ENCODE measurements at places on chromosomes 4 and X.

- DNase-seq: no peak
Measured at GRCh38 chr4:101306764-101307615, 40.3 kb downstream of the PPP3CA start.

DNA sequence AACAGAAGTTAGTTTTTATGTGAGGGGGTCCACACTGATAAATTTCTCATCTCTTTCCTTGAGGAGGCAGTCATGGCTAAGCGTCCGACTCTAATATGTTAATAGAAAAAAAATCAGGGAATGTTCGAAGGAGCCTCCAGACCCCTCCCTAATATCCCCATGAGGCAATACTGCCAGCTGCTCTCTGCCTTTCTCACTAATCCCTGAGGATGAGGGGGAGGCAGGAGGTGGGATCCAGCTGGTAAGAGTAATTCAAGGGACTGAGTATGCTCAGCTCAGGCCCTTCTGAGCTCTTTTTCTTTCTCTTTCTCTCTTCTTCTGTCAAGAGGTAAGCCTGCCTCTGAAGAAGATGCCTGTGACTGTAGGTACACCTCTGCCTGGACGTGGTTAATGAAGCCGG, 51.7 kb downstream of the PIR start:
- DNase-seq: no peak

GRCh38 chrX:362937-363620, 23.6 kb downstream of the PPP2R3B start:
- DNase-seq: no peak

- DNase-seq: no peak
Measured at GRCh38 chr4:107801766-107802211, 22.9 kb upstream of the SGMS2 start.

GRCh38 chr4:168679819-168680218, 183.0 kb downstream of the PALLD start:
- no peak for DNase-seq

DNA sequence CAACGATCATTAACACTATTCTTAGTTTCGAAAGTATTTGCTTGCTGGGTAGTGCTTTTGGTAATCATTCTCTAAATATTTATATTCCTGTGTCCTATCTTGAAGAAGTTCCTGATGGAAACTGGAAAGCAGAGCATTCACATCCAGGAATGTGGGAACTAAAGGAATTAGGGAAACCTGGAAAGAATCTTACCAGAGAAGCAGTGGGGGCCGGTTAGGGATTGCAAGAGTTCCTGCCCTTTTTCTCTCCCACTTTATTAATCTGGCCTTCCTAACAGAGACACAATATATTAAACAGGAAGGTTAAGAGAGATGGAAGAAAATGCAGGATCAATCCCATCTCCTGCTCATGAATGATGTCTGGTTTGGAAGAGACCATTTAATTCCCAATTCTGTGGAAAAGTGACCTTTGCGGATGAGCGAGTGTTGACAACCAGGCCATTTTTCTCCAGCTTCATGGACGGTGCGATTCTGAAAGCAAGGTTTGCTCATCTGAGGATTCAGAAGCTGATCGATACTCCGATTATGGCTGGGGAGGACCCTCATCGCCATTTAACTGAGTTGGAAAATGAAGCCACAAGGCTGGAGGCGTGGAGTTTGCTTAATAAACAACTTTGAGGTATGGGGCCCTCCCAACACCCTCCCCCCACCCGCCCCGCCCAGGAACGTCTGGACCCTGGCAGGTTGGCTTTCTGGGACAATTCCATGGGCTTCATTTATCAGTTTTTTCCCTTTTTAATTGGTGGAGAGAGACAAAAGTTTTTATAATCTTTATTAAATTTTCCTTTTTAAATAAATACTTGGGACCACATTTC, 52.3 kb downstream of the C4orf51 start:
- DNase-seq: no peak

DNA sequence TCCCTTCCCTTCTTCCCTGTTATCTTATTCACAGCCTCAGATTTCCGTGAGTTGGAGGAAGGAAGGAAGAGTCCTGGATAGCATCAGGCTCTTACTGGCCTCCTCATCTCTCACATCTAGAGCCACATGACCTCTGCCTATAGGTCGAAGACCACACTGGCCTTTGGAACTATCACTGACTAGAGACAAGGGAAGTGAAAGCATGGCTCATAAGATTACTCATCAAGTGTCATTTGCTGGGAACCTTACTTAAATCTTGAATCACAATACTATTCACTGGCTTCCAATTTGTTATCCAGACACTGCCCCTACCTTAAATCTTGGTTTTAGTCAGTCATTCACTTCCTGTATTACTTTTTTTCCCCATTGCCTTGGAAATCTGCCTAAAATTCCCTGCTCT, 61.6 kb upstream of the MTMR8 start:
- no peak for DNase-seq

GRCh38 chr4:87521757-87522374, 7.3 kb downstream of the SPARCL1 start:
- no peak for DNase-seq

- no peak for DNase-seq
Measured at GRCh38 chr4:56757261-56757746, 64.2 kb downstream of the SPINK2 start.

- DNase-seq: no peak
Measured at GRCh38 chrX:45868425-45868824, 667.7 kb upstream of the DIPK2B start.

GRCh38 chrX:132022198-132022966, 720 bp upstream of the STK26 start:
- no peak for DNase-seq

DNA sequence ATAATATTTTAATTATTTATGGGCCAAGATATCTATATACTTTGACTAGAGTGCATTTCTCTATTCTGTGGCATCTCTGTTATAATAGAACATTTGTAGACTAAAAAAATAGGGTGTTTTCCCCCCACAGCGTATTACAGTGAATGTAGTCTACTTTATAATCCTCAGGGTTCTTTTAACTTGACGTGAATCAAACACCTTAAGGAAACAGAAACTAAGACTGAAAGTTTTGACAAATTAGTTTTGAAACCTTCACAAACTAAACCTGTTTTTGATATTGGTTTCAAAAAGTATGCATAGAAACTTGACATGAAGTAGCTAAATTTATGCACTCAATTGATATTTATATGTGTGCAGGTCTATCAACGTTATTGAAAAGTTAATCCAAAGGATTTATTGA, 1963.1 kb upstream of the TENM3 start:
- no peak for DNase-seq

- DNase-seq: no peak
Measured at GRCh38 chrX:49237060-49237459, 1.8 kb downstream of the CCDC22 start.

GRCh38 chrX:29542152-29542551, 673.2 kb upstream of the MAGEB2 start:
- DNase-seq: no peak

DNA sequence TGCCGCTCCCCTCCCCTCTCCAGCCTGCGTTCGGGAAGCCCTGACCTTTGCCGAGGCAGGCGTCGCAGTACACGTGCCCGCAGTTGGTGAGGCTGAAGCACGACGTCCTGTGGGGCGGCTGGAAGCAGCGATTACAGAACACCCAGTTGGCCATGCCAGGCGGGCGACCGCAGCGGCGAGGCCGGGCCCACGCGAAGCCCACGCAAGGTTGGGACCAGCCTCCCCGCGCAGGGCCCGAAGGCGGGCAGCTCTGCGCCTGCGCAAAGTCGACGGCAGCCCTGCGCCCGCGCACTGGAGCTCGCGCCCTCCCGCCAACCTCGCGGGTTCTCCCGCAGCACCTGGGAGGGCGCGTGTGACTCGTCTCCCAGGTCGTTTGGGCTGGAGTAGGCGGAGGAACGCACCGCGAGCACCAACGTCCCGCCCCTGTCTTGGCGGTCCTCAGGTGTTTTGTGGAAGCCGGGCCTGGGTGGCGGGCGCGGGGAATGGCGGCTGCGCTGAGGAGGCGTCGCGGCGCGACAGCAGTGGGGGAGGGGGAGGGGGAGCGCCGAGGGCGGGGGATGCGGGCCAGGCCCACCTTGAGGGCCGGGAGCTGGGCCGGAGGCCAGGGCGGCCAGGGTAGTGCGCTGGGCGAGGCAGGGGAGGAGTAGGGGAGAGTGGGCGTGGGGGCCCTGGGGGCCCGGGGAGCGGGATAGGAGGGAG, at the start of gene RNF212:
Gene RNF212, minus strand, starts transcription at position 254 of the 699 bp plus-strand sequence. Its CDS starts 100 bp downstream, at position 154.
- no peak for DNase-seq

DNA sequence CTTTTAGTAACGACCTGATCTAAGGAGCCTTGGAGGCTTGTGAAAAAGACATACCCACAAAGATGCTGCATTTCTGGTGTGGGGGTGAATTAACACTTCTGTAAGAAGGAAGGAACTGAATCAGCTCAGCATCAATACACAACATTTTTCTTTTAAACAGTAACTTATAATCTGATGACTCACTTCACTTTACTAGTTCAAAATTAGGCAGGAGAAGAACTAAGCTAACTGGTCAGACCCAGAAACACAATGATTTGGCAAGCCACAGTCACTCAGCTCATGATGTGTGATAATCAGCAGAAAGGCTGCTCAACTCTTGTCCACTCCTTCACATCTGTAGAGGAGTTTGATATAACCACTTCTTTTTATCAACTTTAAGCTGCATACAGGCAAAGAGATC, 4.6 kb downstream of the MMAA start:
- no peak for DNase-seq

DNA sequence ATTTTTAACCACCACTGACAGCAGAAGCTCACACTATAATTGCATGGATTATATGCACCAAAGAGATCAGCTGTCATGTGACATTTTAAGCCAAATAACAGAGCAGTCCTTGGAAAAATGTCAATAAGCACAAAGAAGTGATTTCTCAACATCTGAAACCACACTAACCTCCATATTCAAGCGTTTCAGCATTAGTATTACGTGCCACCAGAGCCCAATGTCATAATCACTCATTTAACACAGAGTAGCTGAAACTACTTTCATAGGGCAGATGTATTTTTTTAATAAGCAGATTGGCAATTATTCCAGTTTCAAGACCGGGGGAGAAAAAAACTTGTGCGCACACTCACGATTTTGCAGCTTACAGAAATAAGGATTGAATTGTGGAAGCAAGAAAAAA, 76.6 kb downstream of the SH3KBP1 start:
- DNase-seq: no peak

DNA sequence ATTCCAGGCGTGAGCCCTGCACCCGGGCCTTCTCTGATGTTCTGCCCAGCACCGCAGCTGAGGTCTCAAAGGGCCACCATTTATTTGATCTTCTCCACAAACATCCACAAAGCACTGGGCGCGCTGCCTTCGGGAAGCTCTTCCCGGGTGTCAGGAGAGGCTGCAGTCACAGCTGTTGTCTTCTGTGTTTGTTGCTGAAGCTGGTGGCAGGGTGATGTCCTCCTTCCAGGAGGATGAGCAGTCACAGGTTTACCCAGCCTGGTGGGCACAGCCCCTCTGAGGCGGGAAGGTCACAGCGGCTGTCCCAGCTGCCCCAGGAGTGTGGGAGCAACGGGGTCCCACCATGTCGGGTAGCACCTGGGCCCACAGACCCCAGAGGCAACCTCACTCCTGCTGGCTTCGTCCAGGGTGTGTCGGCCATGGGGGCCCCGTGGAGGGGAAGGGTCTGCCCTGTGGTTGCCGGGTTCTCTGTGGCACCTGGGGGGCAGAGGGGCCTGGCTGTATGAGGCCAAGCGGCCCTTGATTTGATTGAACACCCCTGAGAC, 27.6 kb downstream of the FGFRL1 start:
- DNase-seq: no peak

DNA sequence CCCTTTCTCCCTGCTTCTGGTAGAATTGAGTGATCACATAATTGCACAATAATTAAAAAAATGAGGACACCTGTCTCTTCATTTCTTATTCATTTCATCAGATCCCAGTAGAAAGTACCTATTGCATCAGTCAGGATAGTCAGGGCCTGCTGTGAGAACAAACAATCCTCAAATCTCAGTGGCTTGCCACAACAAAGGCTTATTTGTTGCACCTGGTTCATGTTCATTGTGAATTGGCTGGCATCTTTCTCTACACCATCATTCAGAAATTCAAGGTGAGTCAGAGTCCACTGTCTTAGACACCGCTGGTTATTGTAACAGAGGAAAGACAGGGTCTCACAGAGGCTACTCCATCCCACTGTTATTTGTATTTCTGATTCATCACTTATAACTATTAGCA, 409.8 kb downstream of the STIM2 start:
- no peak for DNase-seq

- no peak for DNase-seq
Measured at GRCh38 chrX:149517308-149517707, 12.2 kb upstream of the IDS start.

DNA sequence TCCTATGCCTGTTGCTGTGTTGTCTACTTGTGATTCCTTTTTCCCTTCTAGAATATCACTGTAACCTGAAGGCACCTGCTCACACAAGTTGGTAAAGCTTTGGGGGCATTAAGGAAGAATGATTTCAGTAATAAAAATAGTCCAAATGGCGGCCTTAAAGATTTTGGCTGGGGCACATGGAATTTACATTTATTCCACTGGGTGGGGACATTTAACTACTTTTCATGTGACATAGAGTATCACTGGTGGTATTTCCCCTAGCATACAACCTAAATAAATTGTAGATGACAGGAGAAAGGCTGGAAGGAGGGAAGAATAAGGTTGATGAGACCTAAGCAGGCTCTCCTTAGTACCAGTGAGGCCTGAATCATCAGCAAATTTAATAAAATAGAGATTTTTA, 121.8 kb upstream of the EDA2R start:
- DNase-seq: no peak

DNA sequence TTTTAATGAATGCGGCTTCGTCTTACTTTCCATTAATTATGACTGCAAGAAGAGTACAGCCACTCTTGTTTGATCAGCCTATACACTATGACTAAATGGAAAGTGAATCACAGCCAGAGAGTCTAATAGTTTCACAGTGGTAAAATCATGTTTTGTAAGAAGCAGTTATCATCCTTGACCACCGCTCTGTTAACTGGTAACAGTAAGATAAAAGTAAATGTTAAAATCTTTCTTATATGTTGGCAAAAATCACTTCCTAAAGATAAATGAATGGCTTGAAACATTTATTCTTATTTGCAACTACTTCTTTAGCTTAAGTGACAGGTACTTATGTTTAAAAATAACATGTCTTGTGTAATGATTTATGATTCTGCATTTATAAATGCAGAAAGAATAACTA, 13.2 kb downstream of the GALNT7 start:
- no peak for DNase-seq

- no peak for DNase-seq
Measured at GRCh38 chr4:180422989-180423711, 1820.1 kb upstream of the TENM3 start.

GRCh38 chr4:78652282-78652876, 100.8 kb downstream of the ANXA3 start:
- no peak for DNase-seq

- DNase-seq: no peak
Measured at GRCh38 chr4:24102621-24103020, 212.8 kb upstream of the PPARGC1A start.

Measured in C1 segment of cervical spinal cord (tissue), 14 donors.